ENCODE measurements at places on chromosomes 1 and 21.

- DNase-seq: no peak
These were observed 66.7 kb downstream of the ITPKB start for GRCh38 chr1:226672339-226672762.

- no peak for DNase-seq
These were observed 32.1 kb upstream of the PDE9A start for GRCh38 chr21:42621166-42621818.

DNA sequence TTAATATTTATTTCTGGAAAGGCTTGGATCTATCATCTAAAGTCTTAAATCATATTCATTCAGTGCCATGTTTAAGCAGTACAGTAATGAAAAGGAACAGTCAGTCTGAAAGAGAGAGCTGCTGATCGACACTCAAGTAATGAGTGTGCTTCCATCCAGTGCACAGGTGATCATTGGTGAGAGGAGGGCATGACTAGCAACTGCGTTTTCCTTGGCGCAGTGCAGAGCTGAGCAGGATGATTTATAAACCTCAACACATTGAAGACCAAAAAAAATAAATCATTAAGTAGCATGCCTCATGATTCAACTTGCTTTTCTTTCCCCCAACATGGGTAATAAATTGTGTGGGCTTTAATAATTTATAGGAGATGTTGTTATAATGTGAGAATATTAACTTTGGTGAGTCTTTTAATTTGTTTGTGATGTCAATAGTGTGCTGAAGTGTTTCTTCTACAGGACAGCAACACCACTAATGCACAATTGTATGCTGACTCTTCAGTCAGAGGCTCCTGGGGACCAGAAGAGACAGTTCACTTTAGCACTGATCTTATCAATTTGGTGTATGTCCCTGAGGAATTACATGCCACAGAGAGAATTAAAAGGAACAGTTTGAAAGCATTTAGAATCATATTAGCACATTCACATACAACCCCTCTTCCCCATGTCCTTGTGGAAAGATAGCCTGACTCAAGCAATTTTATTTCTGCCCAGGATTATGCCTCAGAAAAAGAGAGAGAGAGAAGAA is 199.7 kb upstream of the ADGRL2 start:
- no peak for DNase-seq

GRCh38 chr1:51551081-51551480 is 32.0 kb upstream of the EPS15 start:
- DNase-seq: no peak

DNA sequence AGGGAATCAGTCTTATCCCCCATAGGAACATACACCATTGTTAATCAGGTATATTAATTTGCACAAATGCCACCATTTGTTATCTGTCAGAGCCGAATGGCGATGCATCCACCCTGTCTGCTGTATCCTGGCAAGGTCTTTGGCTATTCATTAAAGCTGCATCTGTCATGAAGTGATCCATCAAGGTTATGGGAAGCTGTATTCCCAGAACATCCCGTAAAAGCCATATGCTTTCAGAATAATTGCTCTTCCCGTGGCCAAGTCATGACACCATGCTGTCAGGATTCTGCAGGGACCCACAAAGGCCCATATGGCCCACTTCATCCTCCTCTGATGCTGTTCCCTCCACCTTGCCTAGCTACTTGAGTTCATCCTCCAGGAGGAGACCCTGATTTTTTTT is 103.9 kb downstream of the RAVER2 start:
- DNase-seq: no peak

- DNase-seq: no peak
These were observed 50.1 kb downstream of the IL23R start for GRCh38 chr1:67216401-67216800.

- DNase-seq: no peak
These were observed 6.1 kb upstream of the HEYL start for GRCh38 chr1:39645411-39646043.

- DNase-seq: no peak
These were observed 1410.1 kb downstream of the MRPL39 start for GRCh38 chr21:24197132-24197643.

DNA sequence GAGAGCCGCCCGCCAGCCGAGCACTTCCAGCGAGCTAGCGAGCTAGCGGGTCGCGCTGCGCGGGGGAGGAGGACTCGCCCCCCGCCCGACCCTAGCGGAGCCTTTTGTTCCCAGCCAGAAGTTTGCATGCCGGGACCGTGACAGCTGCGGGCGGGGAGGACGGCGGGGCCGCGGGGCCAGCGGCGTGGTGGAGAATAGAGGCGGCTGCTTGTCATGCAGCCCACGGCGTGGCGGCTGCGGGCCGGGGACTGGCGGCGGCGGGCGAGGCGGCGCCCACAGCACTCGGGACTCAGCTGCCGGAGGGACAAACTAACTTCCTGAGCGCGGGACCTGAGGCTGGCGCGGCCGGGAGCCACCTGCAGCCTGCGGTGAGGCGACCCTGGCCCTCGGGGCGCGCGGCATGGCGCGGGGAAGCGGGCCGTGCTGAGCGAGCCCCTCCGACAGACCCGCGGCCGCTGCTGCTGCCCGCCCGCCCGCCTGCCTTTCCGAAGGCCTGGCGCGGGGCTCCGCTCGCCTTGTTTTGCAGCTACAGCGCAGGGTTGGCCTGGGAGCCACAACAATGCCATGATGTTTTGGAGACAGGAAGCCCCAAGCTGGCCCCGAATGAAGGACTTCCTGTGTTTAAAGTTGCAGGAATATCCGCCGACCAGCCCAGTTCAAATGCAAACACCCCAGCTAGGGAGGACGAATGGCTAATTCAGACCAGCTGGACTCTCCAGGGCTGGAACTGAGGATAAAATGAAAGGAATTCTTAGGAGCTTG is 82.2 kb upstream of the BMP8A start:
- peak; percentile 13 for DNase-seq
